ENCODE measurements at places on chromosomes 5 and 9.

- no peak for DNase-seq
Measured at GRCh38 chr5:138574744-138575193, 432 bp downstream of the HSPA9 start.

DNA sequence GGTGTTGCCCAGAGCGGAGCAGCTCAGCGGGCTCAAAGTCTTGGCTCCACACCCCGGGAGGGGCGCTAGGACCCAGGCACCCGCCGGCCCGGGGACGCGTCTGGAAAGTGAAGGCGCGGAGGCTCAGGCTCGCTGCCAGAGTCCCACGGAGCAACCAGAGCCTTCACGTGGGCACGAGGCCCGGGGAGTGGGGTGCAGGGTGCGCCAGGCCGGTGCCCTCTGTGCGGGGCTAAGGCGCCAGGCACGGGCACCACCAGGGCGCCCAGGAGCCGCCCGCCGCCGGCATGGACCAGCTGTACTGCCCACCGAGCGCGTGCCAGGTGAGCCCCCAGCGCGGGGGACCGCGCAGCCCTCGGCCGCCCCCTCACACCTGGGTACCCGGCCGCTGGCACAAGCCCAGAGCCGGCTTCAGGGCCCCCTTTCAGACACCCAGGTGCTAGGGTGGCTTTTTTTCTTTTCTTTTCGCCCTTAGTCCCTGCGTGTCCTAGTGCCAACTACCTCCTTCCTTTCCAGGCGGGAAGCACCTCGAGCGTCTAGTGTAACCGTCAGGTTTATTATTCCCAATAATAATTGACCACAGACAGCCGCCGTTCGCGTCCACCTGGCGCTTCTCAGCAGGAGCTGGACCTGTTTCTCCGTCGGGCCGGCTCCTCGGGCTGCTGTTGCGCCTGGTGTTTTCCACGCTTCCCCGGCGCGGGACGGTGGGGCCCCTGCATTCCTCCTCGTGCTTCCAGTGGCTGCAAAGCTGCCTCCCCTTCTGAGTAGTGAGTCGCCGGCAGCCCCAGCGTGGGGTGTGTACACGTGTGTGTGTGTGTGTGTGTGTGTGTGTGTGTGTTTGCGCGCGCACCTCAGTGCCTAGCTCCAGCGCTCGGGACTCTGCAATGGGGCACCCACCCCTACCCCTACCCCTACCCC, 30.1 kb upstream of the PDE8B start:
- DNase-seq, result no peak

GRCh38 chr5:127420758-127421157, 96.7 kb upstream of the PRRC1 start:
- no peak for DNase-seq

DNA sequence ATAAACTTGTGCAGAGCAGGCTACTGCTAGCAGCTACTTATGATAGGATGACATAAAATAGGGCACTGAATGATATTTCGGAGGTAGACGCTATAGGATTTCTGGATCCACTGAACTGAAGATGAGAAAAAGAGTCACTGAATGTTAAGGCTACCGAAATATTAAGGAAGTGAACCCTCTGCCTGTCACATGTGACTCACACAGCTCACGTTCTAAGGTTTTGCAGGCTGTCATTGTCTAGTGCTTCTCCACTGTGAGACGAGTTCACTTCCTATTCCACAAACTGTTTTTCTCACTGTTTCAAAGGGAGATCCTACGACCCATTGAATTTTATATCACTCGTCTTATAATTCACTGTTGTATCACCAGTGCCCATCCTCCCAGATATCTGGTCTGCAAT, 100.8 kb downstream of the CTNND2 start:
- DNase-seq, result no peak

GRCh38 chr5:34460496-34460895, 195.6 kb upstream of the RAI14 start:
- no peak for DNase-seq

DNA sequence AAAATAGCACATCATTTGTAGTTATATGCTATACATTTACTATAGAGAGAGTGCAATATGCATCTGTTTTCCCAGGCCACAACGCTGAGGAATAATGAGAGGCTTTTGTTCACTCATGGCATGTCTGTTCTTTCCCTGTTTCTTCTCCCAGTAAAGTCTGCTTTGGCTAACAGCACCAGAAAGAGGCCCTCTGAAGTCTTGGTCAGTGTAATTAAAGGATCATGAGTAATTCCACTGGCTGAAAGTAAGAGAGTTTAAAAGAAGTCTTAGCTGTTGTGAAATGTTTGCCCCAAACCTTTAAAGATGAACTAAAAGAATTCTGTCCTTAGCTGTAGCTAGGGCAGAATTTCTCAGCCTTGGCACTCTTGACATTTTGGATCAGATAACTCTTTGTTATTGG, 228.8 kb downstream of the TLE4 start:
- DNase-seq, result no peak

- no peak for DNase-seq
Measured at GRCh38 chr5:42581845-42582244, 158.6 kb downstream of the GHR start.

GRCh38 chr9:129567329-129567728, 53.6 kb downstream of the C9orf50 start:
- DNase-seq, result no peak

DNA sequence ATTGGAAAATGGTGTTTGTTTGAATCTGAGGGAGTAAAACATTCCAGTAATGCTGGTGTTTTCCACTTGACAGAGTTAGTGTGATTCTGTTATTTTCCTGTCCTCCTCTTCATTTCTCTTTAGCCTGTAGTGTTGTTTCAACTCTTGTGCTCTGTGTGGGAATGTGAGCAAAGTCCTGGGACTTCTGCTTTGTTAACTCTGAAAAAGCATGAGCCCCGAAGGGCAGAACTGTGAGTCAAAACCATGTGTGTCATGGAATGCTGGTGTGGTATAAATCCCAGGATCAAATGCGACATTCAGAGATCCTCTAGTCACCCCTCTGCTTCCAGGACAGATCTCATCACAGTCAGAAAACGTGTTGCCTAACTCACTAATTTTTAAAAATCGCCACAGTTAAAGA, 8.9 kb downstream of the F2R start:
- DNase-seq, result no peak

- DNase-seq, result no peak
Measured at GRCh38 chr9:135523521-135524129, 2.4 kb downstream of the LCN1 start.

GRCh38 chr5:137792303-137792702, 38.1 kb upstream of the HNRNPA0 start:
- no peak for DNase-seq

DNA sequence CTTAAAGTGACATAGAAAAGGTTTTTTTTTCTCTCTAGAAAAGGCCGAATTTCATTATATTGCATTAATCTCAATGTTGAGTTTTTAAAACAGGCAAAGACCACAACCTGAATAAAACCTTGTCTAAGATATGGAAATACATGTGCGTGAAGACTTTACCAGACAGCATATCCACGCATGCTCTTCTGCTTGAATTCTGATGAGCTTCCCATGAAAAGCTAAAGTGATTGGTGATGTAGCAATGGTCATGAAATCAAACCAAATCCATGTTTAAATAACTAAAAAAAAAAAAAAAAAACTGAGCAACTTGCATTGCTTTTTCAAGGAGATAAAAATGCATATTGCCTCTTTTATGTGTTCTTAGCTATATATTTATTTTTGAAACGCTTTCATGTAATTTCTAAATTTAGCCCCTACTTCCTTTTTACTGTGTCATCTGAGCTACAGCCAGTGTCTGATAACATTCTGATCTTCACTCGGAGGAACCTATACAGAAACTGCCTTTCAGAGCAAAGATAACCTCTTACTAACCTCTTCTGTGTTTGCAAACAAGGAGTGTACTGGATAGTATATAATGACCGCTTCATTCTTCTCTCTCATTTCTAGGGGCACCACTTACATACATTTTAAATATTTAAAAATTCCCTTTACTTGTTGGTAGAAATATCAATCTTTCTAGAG, 179.1 kb upstream of the GNA14 start:
- no peak for DNase-seq

DNA sequence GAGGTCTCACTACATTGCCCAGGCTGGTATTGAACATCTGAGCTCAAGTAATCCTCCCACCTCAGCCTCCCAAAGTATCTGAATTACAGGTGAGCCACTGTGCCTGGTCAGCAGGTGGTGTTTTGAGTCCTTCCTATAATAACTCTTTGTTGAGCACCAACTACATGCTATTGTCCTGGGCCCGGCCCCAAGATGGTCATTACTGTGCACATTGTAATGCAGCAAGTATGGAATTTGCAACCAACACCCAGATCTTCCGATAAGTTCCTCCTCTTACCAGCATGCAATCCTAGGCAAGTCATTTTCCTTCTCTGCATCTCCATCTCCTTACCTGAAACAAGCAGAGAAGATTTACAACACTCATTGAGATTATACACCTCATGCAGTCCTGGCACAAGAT, 510.3 kb upstream of the KLF4 start:
- DNase-seq, result no peak

- no peak for DNase-seq
Measured at GRCh38 chr5:54446379-54446732, 9.1 kb upstream of the HSPB3 start.

DNA sequence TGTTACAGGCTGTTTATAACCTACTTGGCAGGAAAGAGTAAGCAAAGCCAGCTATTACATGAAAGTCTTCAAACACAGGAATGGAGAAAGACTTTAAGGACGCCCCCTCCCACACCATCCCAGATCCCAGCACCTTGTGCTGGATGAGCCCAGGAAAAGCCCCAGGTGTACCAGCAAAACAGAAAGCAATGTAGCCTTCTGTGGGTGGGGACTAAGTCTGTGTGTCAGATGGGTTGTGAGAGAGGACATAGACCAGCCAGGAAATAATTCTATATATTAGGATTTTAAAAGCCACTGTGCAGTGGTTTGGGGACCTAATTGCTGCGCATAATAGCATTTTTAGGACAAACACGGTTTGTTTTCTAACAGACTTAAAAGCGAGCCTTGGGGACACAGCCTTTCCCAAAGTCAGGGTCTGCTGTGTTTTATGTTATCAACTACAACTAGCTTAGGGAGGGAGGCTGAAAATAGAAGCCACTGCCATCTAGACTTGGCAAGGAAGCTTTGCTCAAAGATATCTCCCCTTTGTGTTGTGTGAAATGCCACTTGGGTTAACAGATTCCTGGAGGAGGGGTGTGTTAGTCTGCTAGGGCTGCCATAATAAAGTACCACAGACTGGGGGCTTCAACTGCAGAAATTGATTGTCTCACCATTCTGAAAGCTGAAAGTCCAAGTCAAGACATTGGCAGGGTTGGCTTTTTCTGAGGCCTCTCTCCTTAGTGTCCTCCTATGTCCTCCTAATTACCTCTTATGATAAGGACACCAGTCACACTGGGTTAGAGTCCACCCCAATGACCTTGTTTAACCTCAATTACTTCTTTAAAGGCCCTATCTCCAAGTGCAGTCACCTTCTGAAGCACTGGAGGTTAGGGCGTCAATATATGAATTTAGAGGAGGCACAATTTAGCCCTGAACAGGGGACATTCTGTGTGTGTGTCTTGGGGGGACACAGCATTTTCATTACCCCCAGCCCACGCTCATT, 17.2 kb upstream of the UBE2QL1 start:
- no peak for DNase-seq

DNA sequence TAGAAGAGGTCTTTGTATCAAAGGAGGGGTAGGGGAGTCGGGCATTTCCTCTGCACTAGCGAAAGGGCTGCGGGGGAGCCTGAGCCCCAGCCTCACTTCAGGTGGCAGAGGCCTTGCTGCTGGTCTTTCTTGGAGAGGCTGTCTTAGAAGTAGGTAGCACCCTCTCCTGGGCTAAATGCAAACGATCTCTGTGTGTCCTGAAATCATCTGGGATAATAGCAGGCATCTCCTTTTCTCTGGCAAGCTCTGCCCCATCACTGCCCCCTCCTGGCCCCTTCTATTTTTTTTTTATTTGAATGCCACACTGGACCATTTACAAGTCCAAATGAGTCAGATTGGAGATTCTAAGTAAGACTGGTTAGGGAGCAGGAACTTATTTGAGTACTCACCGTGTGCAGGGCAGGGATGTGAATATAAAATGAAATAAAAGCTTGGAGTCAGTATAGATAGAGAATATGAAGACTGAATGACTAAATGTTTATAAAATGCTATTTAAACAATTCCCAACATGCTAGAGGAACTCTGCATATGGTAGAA, 137.1 kb downstream of the FGF1 start:
- DNase-seq, result peak; percentile 5

DNA sequence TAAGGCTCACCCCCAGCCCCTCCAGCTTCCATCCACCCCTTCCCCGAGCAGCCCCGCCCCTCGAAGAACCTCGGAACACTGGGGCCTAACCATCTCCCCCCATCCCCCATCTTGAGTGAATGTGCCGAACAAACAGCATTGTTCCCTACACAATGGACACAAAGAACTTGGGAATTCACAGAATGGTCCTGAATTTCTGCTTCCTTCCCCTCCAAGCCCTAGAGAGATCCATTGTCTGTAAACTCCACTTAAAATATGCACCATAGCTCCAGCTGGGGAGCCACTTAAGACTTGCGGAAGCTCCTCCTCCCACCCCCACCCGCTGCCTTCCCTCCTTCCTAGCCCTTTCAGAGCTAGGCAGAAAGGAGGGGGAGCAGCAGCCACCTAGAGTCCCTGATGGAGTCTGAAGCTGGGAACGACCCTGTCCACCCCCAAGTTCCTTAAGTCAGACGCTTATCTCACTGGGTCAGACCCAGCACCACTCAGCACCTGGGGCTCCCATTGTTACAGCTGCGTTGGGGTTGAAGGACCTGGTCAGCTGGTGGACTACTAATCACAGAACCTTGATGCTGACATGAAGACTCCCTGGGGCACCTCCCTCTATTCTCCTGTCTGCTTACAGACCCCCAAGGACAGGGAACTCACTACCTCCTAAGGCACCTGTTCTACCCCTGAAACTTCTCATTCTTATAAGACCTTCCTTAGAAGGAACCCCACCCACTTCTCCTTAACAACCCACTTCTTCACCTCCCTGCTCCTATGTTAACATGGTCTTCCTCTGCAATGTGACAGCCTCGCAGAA, 61.4 kb downstream of the PCDH1 start:
- DNase-seq, result no peak

DNA sequence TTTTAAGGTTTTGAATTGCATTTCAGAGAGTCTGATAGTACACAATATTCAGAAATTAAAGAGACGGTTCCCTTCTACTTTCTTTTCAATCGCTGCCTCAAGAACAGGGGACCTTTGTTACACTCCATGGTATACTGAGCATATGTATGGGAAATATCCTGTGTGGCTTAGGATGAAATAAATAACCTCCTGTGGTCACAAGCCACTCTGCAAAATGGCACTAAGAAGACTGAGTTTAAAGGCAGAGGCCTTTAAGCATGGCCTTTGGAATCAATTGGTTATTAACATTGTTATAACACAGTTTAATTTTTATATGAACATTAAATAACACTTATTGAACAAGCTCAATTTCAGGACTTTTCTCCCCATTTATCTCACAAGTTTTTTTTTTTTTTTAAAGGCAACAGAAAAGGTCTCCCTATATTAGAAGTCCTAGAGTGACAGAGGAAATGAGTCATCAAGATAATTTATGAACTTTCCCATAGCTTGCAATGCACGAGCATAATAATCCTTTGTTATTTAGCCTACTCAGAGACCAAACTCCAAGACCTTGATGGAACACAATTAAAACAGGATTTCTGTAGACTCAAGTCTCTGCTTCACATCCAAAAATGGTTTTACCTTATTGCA, 341.9 kb downstream of the TMEM167A start:
- no peak for DNase-seq

All from activated gamma-delta T cell treated with Interleukin-2 at 50 U/mL for 16 hours (primary cell).